Pulmonary artery endothelial cell (primary cell): ENCODE measurements at places on chromosomes 2 and 18. TPM values are rescaled to one million over a fixed set of nuclear protein-coding genes. Genes with fewer than 3 reads are reported as not detected.

DNA sequence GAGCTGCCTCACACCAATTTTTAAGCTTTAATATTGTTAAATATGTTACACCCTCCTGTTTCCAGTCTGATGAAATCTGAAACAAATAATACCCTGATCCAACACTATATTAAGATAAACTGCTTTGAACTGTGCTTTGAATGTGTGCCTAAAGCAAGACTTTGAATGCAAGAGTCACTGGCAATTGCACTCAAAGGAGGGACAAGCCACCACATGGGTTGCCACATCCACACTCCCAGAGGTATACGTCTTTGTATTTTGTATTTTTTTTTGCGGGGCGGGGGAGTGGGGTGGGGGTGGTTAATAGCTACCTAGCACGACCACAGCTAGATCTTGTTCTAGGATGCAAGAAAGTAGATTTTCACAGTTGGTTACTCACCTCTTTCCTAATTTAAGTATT lies 1.8 kb upstream of the ZEB2 start:
- no peak for DNase-seq

GRCh38 chr2:235721625-235722024 lies 227.8 kb downstream of the AGAP1 start:
- no peak for DNase-seq

The ALPP gene
- total RNA-seq: not detected in 2 replicates

The MYO7B gene
- 0.07 and 1.5 TPM in 2 replicates for total RNA-seq

DNA sequence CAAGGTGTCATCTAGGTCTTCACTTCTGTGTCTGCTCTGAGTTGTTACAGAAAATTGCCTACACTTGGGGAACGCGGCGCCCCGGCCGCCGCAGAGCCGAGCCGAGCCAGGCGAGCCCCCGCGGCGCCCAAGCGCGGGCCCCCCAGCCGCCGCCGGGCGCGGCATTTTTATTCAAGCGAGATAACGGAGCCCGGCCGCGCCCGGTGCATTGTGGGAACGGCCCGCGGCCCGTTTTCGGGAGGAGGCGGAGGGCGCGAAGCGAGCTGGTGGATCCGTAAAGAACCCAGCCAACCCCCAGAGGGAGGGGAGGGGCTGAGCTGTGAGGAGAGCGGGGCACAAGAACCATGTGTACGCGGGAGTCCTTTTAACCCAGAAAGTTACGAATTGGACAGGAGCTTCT lies 191.8 kb downstream of the FTCDNL1 start:
- DNase-seq: no peak

The ACKR3 gene
- total RNA-seq: 43.8 and 57.0 TPM in 2 replicates

GRCh38 chr2:32864334-32865111 lies 82.2 kb upstream of the LTBP1 start:
- DNase-seq: no peak

DNA sequence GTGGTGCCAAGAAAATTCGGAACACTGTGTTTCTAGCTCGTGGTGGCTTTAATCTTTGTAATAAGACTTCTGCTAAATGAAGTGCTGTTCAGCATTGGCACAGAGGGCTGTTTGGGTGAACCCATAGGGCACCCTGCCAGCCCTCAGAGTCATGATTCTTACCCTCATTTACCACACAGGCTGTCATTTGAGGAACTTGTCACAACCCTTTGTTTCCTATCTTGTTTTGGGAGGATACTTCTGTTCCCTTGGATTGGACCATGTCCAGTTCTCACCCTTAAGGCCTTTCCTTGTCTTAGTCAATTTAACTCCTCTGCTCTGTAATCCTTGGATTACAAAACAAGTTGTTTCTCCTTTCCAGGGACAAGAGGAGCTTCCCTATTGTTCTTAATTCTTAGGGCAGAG lies 225.7 kb downstream of the MTX2 start:
- no peak for DNase-seq

DNA sequence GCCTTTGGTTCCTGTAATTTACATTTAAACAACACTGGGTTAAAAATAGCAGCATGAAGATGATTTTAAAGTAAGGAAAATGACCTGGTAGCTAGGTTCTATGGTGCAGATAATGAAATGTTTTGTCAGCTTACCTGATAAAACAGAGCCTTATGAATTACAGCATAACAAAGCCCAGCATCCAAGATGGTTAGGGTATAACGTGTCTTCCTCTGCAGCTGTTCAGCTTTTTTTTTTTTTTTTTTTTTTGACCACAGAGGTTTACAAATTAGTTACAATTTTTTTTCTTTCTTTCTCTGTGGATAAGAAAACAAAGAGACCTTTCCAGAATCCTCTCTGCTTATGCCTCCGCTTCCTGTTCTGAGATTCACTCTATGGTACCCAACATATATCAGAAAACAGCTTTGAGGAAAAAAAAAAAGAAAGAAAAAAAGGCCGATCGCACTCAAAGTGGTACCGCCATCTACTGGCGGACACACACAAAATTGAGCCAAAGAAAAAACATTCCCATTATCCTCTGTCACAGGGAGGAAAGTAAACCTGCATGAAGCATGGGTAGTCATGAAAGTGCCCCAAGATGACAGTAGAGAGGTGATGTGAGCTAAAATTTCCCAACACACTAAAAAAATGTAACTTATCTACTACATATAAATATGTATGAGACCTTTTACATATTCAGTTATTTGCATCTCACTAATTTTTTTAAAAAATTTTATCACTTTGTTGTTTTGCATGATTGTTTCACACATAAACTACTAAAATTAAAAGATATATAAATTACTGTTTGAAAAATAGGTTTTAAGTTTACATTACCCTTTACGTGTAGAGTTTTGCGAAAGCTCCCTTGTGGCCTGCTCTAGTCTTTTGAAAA lies at the start of gene SCN3A:
TSS of gene SCN3A (minus strand) at position 362 of the 871 bp plus-strand sequence. CDS start 27,656 bp downstream, outside the sequence.
- DNase-seq: no peak

DNA sequence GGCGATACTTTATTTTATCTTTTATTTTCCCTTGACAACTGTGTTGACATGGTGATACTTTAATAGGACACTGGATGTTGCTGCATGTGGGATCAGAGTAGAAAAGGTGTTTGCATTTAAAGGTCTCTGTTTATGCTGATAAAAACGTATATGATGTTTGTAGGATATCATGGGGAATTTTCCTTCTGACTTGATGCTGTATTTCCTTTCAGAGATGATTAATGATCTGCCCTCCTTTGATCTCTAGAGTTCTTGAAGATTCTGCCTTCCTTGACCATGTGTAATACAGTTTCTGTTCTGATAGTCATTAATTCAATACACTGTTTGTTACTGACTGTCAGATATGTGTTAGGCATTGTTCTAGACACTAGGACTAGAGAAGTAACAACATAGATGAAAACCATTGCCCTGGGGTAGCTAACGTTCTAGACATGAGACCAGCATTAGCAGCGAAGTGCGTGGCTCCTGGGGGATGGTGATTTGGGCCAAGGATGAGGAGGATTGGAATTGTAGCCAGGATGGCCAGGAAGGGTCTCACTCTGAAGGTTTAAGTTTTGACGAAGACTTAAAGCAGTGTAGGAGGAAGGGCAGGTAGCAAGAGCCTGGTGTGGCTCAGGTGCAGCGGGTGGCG lies 2.8 kb downstream of the ATG4B start:
- no peak for DNase-seq

GRCh38 chr2:88024509-88024908 lies 8.2 kb upstream of the RNU2-63P start:
- no peak for DNase-seq

GRCh38 chr18:48997985-48998831 lies 47.4 kb upstream of the SMAD7 start:
- DNase-seq: peak; percentile 53

The MARCHF4 gene
- 3.6 and 5.4 TPM in 2 replicates for total RNA-seq

DNA sequence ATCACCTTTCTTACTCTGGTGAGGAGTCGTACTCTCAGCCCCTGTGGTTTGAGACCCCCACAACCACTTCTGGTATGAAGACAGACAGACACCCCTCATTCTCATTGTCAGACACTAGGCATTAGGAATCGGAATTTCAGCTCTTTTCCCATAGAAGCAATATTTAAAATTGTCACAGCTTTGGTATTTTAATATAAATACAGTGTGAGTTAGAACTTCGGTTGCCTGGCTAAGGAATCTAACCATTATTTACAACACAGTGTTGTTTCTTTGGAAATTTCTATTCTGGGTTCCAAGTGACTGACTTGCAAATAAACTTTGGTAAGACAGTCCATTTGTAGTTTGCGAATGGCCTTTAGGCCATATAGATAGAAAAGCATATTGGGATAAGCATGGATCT lies 318.1 kb downstream of the PARD3B start:
- no peak for DNase-seq

- no peak for DNase-seq
Measured at GRCh38 chr2:13986119-13986720, 646.3 kb upstream of the LRATD1 start.

The ABCG5 gene
- total RNA-seq: not detected in 2 replicates

- DNase-seq: no peak
Measured at GRCh38 chr2:208250388-208250787, 4.5 kb downstream of the IDH1 start.

DNA sequence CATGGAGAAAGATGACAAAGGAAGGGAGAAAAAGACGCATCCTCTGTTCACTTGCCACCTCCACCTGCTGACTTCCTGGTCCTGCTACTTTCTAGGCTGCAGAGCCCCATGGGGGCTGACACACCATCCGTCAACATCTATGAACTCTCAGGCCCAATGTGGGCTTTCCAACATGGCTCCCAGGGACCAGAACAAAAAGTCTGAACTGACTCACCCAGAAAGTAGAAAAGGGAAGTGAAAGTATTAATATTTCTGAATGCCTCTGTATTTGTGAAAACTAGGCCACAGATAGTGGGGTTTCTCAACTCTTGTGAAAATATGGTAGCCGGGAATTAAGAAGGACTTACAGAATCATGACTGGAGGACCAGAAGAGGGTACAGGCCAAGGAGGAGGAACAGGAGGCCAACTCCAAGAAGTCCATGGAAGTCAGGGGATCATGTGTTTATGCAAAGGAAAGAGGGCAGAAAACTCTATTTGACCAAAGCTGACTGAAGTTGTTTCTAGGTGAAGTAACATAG lies 123.1 kb upstream of the CAB39 start:
- DNase-seq: no peak

The IRS1 gene
- total RNA-seq: 0.07 TPM in 2 replicates

DNA sequence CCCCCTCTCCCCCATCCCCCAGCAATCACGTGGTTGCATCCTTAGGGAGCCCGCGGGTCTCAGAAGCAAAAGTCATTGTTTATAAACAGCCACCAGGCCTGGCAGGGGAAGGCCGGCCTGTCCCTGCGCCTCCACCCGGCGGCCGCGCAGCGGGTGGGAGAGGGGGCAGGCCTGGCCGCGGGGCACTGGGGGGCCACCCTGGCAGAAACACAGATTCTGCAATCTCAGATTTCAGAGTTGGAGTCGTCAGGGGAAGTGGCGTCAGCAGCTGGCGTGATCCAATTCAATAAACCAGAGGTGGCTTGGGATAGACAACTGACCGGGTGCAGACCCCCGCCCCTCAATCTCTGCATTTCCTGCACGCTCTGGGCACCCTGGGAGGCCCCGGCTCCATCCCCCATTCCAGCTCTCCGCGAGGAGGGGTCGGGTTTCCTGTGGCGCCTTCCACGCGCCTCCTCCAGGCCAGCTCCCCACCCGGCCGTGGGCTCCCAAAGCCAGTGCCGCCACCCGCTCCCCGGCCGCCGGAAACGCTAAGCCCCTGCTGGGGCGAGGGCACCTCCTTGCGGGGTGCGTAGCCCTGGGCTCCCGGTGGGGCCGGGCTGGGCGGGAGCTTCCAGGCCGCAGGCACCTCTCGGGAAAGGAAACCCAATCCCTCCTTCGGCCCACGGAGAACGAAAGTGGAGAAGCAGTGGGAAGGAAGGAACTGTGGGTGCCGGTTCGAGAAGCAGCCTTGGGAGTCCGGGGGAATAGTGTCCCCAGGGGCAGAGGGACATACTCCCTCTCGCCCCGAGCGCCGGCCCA lies 1.1 kb downstream of the BIN1 start:
- DNase-seq: no peak

The PSD4 gene
- total RNA-seq: 0.26 and 0.32 TPM in 2 replicates

The NCK2 gene
- 33.9 and 40.2 TPM in 2 replicates for total RNA-seq

The RGPD3 gene
- 0.18 and 0.20 TPM in 2 replicates for total RNA-seq

DNA sequence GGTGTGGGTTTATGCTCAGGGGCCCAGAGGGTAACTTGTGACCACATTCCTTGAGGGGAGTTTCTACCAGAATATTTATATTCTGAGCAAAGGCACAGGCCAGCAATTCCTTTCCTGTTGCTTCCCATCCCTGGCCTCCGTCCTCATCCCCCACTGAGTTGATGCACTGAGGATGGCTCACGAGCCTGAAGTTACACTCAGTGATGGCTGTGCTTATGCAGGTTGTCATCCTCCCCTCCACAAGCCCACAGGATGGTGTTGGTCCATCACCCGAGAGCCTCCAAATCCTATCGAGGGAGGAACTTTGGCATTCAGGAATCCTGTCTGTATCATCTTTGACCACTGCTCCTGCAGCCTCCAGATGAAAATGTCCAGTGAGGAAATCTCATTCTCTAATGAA lies 28.4 kb upstream of the FHOD3 start:
- DNase-seq: no peak

DNA sequence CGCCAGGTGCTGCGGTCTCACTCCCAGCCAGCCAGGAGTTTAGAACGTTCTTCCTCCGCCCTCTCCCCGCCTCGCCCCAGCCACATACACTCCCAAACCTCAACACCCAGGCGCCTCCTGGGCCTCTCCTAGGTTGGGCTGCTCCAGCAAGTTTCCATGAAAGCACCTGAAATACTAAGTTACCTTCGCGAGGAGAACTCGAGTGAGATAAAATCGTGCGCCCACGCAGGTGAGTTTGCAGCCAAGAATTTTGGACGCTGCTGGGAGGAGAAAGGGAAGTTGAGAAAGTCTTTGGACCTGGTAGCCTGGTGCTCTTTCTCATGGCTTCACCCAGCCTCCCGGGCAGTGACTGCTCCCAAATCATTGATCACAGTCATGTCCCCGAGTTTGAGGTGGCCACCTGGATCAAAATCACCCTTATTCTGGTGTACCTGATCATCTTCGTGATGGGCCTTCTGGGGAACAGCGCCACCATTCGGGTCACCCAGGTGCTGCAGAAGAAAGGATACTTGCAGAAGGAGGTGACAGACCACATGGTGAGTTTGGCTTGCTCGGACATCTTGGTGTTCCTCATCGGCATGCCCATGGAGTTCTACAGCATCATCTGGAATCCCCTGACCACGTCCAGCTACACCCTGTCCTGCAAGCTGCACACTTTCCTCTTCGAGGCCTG lies at the start of gene GPR39:
TSS of gene GPR39 (plus strand) at position 83 of the 673 bp plus-strand sequence.
- no peak for DNase-seq

DNA sequence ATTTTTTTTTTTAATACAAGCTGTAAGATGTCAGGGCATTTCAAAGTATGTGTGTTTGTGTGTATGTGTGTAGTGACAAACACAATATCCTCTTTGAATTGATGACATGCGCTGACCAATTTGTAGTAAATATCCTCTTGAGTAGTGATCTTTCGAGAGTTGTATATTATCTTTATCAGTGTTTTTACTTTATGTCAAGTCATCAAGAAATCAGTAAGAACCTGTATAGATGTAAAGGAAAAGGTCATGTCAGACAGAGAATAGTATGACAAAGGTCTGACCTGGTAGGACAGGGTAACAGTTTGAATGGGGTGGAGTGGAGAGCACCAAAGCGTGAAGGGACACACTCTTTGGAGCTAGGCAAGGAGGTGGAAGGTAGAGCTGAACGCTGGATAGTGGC lies 1931.4 kb upstream of the CELF4 start:
- no peak for DNase-seq
